ENCODE measurements at places on chromosomes 11 and 22.

GRCh38 chr22:31625661-31626426 lies 36.2 kb downstream of the PISD start:
- no peak for DNase-seq

- no peak for DNase-seq
These were observed 39.2 kb upstream of the CHST1 start for GRCh38 chr11:45704635-45705034.

DNA sequence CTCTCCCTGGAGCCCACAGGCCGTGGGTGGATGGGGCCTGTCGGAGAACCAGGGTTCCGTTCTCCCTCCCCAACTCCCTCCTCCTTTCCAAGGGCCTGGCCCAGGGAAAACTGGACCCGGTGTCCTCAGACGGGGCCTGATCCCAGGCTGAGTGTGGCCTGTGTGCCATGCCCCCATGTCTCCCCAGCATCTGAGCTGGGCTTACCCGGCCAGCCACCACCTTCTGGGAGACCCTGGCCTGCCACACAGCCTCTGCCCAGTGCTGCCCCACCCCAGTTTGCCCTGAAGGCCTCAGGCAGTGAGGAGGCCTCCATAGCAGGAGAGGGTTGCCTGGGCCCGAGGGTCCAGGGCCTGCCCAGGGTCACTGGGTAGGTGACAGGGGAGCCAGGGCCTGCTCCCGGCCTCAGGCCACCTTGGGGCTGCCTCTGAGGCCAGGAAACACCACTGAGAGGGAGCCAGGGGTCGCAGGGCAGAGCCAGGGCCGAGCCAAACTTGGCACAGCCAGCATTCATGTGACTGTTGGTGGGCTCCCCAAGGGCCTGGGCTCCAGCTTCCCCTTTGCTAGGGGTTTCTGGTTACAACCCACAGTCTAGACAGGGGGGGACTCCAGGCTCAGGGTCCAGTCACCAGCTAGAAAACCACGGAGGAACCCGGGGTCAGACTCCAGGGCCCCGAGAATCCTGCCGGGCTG lies 590 bp upstream of the IFITM10 start:
- no peak for DNase-seq

DNA sequence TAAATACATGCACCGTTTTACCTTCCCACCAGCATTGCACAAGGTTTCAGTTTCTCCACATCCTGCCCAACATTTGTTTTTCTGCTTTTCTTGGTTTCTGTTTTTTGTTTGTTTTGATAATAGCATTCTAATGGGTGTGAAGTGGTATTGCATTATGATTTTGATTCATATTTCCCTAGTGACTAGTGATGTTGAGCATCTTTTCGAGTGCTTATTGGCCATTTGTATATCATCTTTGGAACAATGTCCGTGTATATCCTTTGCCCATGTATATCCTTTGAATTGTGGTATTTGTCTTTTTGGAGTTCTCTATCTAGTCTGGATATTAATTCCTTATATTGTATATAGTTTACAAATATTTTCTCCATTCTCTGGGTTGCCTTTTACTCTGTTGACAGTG lies 2914.8 kb upstream of the OR11H1 start:
- no peak for DNase-seq

GRCh38 chr11:128222245-128222884 lies 365.0 kb downstream of the ETS1 start:
- DNase-seq = no peak

- DNase-seq = peak; percentile 27
These were observed 15.9 kb downstream of the PTPN5 start for GRCh38 chr11:18775492-18776292.

- DNase-seq = peak; percentile 92
These were observed 49.5 kb downstream of the OR4D9 start for GRCh38 chr11:59560702-59561473.

GRCh38 chr11:110000031-110000502 lies 93.1 kb upstream of the ZC3H12C start:
- DNase-seq = peak; percentile 10

DNA sequence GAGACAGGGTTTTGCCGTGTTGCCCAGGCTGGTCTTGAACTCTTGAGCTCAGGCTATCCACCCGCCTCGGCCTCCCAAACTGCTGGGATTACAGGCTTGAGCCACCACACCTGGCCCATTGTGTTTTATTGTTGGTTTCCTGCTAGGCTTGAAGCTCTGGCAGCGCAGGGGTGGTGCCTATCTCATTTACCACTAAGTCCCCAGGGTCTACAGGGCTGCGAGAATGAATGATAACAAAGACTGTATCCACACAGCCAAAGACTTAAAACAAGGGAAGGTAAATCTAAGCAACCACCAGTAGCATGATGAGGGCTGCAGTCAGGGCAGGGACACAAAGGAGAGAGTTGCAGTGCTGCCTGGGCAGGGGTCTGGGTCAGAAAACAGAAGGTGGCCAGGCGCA lies 37.3 kb upstream of the XBP1 start:
- no peak for DNase-seq

DNA sequence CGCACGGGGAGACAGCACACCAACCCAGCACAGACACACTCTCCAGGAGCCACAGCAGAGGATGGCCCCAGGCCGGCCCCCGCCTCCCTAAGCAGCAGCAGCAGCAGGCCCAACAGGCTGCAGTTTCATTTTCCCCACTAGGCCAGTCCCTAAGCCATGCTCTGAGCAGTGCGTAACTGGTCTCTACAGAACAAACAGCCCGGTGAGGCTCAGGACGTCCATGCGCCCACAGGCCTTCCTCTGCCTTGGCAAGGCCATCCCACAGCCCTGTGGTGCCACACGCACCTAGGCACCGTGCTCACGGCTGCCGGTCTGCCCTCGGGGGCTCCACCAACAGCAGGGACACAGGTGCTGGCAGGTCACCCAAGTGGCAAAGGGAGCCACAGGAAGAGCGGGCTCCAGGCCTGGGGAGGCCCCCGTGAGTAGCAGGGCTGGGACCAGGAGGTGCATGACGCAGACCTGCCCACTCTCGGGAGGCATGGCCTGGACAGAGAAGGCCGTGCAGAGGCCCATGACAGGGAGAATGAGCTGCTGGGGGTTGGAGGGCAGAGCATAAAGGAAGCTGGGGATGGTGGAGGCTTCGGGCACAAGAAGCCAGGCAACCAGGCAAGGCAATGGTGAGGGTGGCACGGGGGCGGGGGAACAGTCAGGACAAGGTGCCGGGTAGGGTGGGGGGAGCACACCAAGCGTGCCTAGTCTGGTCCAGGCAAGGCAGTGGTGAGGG lies 1.4 kb upstream of the MOB2 start:
- DNase-seq = no peak

DNA sequence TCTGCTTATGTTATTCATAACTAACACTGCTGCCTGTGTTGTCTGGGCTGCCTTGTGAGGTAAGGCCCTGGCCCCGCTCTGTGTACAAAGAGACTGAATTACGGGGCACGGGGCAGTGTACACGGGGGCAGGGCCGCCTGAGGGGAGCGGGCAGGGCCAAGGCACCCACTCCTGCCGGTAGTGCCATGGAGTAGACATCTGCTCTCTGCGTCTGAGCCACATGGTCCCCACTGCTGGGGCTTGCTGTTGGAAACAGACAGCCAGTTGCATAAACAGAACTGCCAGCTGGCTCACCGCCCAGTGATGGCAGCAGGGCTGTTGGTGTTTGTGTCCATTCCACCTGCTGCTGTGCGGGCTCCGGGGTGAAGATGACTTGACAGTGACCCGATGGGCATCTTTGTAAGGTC lies 19.8 kb downstream of the FAM118A start:
- no peak for DNase-seq

GRCh38 chr11:78203184-78203583 lies 14.5 kb downstream of the USP35 start:
- peak; percentile 30 for DNase-seq

DNA sequence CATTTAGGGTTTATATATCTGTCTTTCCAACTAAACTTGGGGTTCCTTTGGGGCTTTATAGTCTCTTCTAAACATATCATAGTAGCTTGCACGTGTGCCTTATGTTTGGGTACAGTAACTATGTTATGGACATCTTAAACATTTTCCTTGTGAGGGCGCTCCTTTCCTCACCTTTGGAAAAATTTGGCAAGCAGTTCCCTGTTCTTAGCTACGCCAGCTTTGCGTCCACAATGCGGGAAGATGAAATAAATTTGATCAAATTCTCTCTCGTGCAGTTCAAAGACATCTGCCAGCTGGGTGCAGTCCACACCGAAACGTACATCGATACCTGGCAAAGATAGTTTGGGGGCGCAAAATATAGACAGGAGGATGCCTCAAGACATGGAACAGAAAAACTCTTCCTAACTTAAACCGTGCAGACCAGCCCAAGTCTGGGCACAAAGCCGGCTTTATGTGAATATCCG lies 548 bp downstream of the FDXACB1 start:
- DNase-seq = no peak

DNA sequence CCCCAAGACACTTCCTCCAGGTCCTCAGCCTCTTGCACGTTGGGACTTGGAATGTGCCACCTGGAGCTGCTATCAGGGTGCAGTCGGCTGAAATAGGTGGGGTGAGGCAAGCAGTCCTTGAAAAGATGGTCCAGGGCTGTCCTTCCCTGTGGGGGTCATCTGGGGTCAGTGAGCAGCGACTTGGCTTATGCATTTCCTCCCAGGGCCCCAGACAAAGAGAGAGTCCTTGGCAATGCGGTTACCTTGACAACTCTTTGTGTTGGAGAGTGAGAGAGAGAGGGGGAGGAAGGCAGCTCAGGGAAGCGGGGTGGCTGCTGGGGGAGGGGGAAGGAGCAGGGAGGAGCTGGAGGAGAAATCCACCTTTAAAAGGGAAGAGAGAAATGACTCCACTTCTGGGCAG lies 93.8 kb downstream of the MIAT start:
- DNase-seq = no peak

DNA sequence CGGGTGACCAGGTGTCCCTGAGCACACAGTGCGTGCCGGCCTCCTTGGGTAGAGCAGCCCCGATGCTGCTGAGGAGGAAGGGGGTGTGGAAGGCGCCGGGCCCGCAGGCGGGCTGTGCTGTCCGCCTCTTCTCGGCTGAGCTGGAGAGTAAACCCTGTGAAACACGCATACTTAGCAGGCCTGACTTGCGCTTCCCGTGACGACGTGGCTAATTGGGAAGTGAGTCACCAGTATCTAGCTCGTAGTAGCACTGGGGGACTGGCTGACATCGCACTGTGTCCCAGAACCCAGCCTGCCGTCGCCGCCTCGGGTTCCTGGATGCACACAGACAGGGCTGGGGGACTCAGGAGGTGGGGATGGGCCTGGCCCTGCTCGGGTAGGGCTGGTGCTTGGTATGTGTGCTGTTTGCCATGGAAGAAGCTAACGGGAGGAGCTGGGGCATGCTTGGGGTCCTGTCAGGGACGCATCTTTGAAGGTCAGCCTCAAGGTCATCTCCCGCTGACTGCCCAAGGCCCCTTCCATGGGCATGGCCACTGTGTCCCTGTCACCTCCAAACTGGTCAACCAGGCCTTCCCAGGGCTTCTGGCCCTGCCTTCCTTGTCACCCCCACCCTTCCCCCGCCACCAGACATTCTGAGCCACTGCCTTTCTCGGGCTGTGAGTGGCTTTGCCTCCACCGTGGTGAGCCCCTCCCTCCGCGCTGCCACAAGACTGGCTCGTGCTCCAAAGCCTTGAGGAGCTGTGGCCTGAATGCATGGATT lies 1327.0 kb downstream of the BRD1 start:
- no peak for DNase-seq

- DNase-seq = no peak
These were observed 6.6 kb downstream of the OR51F1 start for GRCh38 chr11:4763096-4763495.

DNA sequence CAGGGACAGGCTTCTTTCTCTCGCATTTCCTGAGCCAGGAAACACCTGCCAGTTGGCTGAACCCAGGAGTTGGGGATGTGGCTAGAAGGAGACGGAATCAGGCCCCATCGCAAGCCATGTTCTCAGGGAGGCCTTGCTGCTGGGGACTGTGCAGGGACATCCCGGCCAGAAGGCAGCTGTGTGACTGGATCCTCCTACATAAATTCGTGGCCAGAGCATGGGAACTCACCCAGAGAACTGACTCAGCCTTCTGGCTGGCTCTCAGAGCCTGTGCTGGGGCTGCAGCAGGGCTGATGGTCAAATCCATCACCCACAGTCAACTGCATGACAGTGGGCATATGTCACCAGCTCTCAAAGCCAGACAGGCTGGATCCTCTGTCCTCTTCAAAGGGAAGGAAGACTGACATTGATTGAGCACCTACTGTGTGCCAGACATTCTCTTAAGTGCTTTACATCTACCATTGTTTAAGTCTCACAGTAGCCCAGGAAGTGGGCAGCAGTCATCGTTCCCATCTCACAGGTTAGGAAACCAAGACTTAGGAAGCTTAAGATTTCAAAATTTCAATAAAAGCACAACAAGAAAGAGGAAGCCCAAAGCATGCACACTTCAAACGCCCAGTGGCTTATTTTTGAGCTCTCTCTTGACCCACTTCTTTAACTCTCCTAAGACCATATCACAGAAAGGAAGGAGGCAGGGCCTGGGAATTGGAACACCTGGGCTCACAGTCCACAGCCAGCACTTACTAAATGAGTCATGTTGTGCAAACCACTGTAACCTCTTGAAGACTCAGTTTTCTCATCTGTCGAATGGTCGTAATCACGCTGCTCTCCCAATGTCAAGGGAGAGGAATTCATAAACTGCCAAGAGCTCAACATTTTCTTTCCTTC lies 30.9 kb upstream of the CACNG2 start:
- no peak for DNase-seq

DNA sequence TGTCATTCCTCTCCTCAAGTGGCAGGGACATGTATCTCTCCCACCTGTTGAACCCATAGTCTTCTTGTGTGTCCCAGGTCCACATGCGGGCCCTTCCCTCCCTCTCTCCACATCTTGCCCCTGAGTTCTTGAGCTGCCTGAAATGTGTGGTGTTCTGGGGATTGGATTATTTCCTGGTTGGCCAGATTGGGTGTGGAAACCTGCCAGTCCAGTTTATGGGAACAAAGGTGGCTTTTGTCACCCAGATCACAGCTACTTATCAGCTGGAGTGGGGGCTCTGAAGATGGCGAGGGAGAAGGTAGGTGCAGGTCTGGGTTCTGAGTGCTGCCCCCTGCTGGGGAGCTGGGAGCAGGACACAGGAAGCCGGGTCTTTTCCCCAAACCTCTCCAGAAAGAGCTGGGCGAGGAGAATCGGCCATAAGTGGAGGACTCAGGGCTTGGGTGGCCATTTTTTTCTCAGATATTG lies 14.2 kb downstream of the DTX4 start:
- DNase-seq = peak; percentile 68

DNA sequence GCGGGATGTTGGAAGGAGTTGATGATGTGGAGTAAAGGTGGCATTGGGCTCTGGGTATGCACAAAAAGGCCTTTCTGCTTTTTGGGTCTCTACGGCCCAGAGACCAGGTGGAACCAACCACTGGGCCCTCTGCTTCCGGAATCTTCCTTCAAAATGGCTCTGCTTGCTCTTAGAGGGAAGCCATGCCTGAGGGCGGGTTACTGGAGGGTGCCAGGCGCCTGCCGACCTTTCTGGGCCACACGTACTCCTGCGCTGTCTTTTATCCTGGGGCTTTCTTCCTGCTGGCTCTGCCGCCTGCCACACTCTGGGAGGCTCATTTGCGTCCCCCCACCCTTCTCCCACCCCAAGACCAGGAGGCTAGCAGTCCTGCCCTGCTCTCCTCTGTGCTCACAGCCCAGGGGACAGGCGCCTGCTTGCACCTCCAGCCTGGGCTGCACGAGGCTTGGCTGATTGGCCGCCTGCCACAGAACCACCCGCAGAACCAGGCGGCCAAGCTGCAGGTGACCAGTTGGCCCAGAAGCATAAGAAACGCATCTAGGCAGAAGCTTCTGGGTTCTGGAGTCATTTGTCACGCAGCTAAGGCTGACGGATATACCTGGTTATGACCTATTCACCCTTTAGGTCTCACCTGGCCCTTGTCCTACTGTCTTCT lies 536.9 kb downstream of the TBC1D22A start:
- no peak for DNase-seq
